ENCODE measurements at places on chromosomes 5 and 9. TPM values are rescaled to one million over a fixed set of nuclear protein-coding genes. Genes with fewer than 3 reads are reported as not detected.

ARL10 gene
- total RNA-seq: 8.9 TPM

SLC4A9 gene
- total RNA-seq: not detected

IL13 gene
- not detected for total RNA-seq

DAP gene
- total RNA-seq: 74.8 TPM

SAXO1 gene
- not detected for total RNA-seq

ABO gene
- total RNA-seq: 4.8 TPM

LCN15 gene
- total RNA-seq: 35.9 TPM

GDNF gene
- total RNA-seq: 1.1 TPM

ORM2 gene
- 52.0 TPM for total RNA-seq

SLC6A18 gene
- not detected for total RNA-seq

CDKN2A gene
- 0.90 TPM for total RNA-seq

UBAP2 gene
- total RNA-seq: 22.9 TPM

NCS1 gene
- total RNA-seq: 16.8 TPM

PCDHB6 gene
- total RNA-seq: 1.1 TPM

TIMD4 gene
- 0.28 TPM for total RNA-seq
